IgD-negative memory B cell (primary cell): ENCODE measurements at places on chromosomes 2 and 18. TPM values are rescaled to one million over a fixed set of nuclear protein-coding genes. Genes with fewer than 3 reads are reported as not detected.

DNAJC5G gene
- polyA plus RNA-seq: not detected

OTOS gene
- not detected for polyA plus RNA-seq

EFHD1 gene
- 0.73 TPM for polyA plus RNA-seq

DCDC2C gene
- polyA plus RNA-seq: not detected

ALK gene
- polyA plus RNA-seq: not detected

HRH4 gene
- not detected for polyA plus RNA-seq

C2orf66 gene
- polyA plus RNA-seq: not detected

IL1F10 gene
- polyA plus RNA-seq: not detected

HOXD3 gene
- not detected for polyA plus RNA-seq

SLC4A3 gene
- polyA plus RNA-seq: not detected

GREB1L gene
- polyA plus RNA-seq: 0.05 TPM

DDX18 gene
- polyA plus RNA-seq: 44.3 TPM

IL36A gene
- polyA plus RNA-seq: not detected

SMAD4 gene
- 54.7 TPM for polyA plus RNA-seq

RNPEPL1 gene
- polyA plus RNA-seq: 22.6 TPM

UGT1A5 gene
- not detected for polyA plus RNA-seq

CNTNAP5 gene
- polyA plus RNA-seq: not detected

CYS1 gene
- polyA plus RNA-seq: not detected

EXOC6B gene
- polyA plus RNA-seq: 3.2 TPM

ADAM23 gene
- not detected for polyA plus RNA-seq

TMEM127 gene
- 41.7 TPM for polyA plus RNA-seq

SS18 gene
- polyA plus RNA-seq: 30.9 TPM
